ENCODE measurements at places on chromosomes 12 and 14. TPM values are rescaled to one million over a fixed set of nuclear protein-coding genes. Genes with fewer than 3 reads are reported as not detected.
A peak's percentile ranks its signal among the peaks of the same experiment; 100 is the strongest.

GRCh38 chr14:69845787-69846186 lies 33.4 kb upstream of the SMOC1 start:
- DNase-seq: no peak

DNA sequence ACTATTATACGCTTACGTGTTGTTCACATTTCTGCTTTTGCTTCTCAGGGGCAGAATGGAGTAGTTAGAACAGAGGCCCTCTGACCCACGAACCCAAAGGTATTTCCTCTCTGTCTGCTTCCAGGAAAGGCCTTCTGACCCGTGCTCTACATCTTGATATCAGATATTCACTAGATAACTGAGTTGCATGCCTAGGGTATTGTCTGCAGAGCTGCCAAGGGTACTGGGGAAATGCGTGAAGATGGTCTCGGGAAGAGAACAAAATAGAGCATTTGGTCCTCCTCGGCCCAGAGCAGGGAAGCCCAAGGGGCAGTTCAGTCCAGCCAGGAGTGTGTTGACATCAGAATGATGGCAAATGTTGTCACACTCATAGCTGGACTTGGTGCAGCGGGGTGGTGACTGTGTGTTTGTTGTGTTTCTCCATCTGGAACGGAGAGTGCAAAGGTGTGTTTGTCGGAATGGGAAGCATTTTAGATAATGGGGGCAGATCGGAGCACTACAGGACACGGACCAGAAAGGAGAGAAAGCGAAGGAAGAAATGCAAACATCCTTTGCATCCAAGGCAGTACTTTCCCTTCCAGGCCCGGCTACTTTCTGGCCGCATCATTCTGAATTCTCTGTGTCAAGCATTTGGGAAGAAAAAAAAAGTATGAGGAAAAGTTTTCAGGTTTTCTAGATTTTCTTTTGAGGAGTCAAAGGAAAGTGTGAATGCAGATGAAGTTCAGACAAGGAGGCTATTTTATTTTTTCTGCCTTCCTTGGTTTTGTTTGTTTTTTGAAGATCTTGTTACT lies 8.1 kb downstream of the GLT1D1 start:
- DNase-seq: no peak

GRCh38 chr14:22887260-22887989 lies 4.4 kb downstream of the REM2 start:
- peak; percentile 62 for DNase-seq

- no peak for DNase-seq
These were observed 260.5 kb downstream of the NEDD1 start for GRCh38 chr12:97167598-97167997.

DNA sequence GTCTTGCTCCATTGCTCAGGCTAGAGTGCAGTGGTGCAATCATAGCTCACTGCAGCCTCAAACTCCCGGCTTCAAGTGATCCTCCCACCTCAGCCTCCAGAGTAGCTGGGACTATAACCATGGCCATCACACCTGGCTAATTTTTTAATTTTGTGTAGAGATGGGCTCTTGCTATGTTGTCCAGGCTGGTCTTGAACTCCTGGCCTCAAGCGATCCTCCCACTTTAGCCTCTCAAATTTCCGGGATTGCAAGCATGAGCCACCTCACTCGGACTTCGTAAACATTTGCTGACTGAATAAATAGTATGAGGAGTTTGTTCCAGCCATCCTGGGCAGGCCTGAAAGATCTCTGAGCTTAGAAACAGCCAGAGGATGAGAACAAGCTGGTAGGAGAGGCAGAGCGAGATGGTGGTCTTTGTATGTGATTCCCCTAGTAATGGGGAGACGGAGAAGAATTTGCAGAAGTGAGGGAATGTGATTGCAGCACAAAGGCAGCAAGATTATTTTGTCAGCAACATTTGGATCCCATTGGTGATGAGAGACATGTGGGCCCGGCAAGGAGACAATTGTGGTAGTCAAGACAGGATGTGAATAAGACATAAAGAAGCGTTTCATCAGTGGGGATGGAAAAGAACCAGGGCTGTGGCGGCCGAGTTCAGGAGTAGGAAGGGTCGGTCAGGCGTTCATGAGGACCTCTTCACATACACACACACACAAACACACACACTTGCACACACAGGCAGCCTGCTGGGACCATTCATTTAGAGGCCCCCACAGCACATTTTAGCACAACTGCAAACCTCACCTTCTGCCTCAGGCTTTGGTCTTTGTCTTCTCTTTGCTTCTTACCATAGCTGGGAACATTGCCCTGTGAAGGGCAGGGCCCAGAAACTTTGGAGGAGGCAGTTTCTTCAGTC lies 155.5 kb downstream of the ZFP36L1 start:
- no peak for DNase-seq

GRCh38 chr12:1918884-1919236 lies 408 bp upstream of the CACNA2D4 start:
- DNase-seq: no peak

DNA sequence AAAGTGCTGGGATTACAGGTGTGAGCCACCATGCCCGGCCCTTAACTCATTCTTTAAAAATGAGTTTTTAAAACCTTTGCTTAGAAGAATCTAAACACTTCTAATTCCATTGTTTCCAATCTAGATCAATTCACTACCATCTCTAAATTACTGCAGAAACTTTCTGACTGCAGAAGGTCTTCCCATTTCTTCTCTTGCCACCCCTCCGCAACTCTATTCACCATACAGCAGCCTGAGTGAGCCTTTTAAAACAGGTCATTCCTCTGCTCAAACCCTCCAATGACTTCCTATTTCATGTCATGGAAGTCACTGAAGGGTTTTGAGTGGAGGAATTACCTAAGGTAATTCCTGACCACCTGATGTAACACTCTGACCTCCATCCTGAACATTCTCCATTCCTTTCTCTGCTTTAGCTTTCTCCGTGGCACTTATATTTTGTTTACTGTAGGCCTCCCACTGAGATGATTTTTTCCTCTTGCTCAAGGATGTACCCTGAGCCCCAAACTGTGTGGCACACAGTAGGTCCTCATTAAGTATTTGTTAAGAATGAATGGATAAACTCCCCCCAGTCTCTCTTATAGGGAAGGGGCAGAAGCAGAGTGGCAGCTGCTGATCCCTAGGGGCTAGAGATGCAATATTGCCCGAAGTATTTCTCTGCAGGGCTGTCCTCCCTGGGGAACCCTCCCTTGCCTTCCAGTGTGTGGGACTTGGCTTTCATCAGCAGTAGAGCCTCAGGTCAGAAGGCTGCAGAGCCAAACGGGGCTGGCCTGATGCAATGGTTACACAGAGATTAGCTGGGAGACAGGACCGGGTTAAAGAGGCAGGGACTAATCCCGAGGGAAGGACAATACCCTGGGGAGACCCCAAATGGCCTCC lies 1.2 kb downstream of the DDIT3 start:
- DNase-seq: peak; percentile 34

DNA sequence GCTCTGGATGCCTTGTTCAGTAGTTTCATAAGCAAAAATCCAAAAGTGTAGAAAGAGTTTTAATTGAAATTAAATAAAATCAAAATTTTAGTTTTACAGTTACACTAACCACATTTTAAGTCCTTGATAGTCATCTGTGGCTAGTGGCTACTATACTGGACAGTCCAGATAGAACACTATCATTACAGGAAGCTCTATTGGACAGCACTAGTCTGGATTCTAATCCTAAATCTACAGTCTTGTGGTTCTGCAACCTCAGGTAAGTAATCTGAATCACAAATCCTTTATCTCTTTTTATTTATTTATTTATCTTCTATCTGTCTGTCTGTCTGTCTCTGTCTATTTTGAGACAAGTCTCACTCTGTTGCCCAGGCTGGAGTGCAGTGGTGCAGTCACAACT lies 18.0 kb downstream of the RAP1B start:
- no peak for DNase-seq

DNA sequence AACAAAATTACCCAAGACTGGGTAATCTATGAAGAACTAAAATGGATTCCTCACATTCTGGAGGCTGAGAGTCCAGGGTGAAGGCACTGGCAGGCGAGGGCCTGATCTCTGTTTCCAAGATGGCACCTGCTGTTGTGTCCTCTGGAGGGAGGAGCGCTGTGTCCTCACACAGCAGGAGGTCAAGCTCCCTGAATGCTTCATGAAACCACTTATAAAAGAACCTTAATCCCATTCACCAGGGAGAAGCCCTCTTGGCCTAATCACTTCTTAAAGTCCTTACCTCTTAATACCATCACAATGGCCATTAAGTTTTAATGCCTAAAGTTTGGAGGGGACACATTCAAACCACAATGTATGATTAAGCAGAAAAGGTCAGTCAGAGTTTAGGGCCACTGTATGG lies 172.4 kb downstream of the EMP1 start:
- DNase-seq: no peak

DNA sequence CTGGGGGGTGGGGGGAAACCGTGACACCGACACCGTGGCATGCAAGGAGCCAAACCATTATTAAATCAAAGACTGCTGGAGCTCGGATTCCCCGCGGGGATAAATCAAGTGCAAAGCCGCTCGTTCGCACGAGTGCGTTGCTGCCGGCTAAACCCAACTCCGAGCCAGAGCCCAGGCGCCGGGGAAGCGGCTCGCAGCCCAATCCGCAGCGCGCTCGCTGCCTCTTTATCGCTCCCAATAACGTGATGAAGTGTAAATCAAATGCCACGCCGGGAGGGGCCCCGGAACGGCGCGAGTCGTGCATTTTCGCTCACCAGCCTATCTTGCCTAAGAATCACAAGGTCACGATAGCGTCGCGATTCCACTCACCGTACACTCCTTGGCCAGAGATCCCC lies 1.3 kb downstream of the MDGA2 start:
- no peak for DNase-seq

GRCh38 chr14:79363291-79363690 lies 848.0 kb downstream of the DIO2 start:
- DNase-seq: no peak

The P2RX7 gene
- total RNA-seq: 12.2 TPM

The SERPINA4 gene
- total RNA-seq: not detected
